ENCODE measurements at places on chromosomes 4 and X.

DNA sequence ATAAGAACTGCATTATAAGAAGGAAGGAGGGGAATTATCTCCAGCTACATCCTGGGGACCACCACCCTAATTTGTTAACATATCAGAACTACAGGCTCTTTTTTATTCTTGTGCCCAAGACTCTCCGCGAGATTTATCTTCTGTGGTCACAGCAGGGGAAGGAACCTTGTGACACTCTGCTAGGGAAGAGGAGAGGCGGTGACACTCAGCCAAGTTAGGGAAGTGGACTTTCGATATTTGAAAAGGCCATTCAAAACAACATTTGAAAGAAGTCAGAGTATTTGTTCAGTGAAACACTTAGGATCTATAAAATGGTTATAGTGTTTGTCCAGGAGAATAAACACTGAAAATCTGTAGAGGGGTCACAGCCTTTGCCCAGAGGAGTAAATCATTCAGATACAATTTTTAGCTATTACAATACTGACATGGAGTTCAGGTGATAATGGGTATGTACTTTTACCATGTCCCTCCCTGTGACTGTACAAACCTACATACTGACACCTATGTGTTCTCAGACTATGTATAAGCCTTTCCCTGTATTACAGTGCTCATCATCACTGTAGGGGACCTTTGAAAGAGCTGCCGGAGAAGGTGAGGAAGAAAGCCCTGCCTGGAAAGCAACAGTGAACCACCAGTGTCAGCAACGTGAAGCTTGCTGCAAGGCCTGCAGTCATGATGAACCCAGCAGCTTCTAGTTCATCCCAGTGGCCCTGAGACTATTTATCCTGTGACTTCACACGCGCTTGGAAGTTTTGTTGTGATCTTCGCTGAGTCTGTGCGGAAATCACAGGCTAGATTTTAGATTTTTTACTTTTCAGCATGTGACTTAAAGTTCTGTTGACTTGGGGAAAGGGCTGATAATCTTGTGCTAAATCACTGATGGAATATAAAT lies 8.5 kb upstream of the PTTG2 start:
- no peak for DNase-seq

DNA sequence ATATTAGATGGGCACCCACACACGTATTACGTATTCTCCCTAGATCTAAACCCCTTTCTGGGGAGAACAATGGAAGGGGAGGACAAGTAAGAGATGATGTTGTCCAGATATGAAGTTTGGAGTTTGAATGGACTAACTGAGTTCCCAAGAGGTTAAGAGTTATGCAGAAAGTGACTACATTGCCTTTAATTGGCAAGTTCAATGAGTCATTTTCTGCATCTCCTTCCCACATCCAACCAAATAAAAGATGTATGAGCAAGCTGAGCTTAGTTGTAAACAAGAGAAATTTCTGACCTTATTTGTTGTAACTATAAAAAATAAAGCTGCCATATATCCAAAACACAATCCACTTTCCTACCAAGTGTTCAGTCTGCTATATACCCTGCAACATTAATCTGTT lies 50.5 kb downstream of the TIGD2 start:
- no peak for DNase-seq

- DNase-seq, result no peak
Observed at GRCh38 chrX:150052226-150052625, 113.9 kb upstream of the EOLA2 start.

GRCh38 chrX:48165241-48165640 lies 31.4 kb downstream of the SSX5 start:
- DNase-seq, result no peak

GRCh38 chrX:30910124-30910860 lies 21.2 kb upstream of the TAB3 start:
- DNase-seq, result no peak

GRCh38 chr4:8552581-8553205 lies 27.5 kb upstream of the GPR78 start:
- DNase-seq, result no peak

DNA sequence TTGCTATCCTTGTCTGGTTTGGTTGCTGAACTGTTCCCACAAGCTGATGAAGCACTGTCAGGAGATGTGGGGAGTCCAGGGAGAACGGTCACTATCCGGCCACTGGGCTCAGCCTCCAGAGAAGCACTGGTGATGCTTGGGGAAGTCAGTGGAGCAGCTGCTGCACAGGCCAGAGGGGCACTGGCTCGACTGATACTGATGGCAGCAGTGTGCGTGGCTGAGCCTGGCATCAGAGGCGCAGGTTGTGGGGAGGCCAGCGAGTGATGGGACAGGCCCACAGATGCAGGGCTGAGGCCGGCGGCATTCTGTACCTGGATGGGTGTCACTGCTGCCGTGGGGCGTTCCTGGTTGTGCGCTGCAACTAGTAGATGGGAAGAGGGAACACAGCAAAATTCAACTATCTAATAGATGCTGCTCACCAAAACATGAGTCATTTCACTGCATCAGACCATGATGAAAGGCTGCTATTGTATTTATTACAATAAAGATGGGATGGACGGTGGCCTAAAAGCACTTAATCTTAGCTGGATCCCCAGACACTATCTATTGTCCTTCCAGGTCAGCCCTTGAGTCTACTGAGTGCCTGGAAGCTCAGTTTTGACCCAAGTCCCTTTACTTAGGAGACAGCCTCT lies 106.3 kb upstream of the CBR4 start:
- no peak for DNase-seq

DNA sequence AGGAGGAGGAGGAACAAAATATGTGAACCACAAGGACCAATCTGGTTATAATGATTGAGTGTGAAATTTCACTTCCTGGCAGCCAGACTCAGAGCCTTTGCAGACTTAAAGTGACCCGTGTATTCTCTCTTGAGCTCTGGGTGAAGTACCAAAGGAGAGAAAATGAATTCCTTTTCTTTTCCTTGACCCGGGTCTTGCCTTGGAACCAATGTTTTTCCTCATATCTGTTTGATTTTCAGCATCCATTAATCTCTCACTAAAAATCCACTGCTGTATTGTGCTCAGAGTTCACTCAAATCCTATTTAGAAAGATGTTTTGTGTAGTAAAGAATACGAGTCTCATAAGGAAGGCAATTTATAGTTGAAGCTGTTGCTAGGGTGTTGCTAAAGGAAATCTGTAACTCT lies 78.3 kb upstream of the C1QTNF7 start:
- no peak for DNase-seq

- DNase-seq, result no peak
Observed at GRCh38 chr4:101418466-101418865, 71.1 kb upstream of the PPP3CA start.

DNA sequence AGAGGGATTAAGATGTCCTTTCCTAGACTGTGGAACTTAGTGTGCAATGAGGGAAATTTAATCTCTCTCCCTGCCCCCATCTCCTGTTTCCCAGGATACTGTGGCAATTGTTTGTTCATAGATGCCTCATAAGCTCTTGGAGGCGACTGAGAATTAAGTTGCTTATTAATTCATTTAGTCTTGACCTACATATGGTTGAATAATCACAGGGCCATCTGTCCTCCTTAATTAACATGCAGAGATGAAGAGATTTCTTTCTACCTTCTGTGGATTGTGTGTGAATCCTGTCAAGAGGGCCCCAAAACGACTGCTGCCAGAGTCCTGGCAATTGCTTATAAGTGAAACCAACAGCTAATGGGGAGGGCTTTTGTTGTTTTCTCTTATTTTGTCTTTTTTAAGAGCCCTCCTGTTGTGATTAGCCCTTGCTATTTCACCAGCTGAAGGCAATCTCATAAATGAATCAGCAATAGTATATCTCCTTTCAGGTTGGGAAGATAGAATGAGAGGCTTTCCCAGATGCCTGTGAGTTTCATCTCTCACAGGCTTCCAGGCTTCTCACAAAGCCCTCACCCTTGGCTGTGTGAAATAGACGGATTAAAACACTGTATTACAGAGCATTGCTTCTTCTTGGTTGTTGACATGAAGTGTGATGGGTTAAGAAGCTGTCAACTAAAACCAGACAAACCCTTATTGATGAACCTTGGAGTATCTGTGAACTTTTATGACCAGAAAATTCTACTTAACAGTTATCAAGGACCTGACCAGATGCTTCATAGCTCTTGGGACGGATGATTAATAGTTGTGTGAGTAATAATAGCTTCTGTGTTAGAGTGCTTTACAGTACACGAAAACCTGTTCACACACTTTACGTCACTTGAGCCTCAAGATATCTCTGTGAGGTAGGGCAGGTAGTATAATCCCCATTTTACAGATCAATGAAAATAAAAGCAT lies 58.5 kb downstream of the PGRMC2 start:
- DNase-seq, result no peak

DNA sequence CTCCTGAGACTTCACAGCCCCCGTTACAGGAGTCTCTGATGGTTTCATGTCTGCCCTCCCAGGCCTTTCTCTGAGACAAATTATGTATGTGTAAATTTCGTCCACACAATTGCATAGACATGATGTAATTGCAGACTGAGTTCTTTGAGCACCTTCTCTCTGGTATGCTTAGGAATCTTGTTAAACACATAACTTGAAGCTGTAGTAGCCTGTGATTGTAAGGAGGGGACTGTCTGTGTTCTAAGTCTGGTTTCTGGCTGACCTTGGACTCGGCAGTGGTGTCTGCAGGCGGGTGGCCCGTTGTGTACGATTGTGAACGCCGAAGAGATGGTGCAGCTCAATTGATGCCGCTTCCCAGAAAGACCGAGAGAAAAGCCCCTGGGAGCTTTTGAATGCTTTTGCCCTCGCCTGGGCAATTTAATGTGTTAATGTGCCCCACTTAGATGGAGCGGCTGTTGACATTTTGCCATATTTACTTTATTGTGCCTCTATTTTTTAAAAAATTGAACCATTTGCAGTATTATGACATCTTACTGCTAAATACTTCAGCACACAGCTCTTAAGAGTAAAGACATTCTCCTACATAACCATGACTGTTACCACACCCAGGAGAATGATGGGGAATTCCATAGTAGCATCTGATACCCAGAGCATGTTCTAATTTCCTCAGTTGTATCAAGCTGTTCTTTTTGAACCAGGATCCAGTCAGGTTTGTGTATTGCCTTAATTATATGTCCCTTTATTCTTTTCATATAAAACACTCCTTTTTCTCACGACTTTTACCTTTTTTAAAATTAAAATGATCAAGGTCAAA lies 58.4 kb upstream of the TADA2B start:
- no peak for DNase-seq

- no peak for DNase-seq
Observed at GRCh38 chr4:8537041-8537461, 43.1 kb upstream of the GPR78 start.

DNA sequence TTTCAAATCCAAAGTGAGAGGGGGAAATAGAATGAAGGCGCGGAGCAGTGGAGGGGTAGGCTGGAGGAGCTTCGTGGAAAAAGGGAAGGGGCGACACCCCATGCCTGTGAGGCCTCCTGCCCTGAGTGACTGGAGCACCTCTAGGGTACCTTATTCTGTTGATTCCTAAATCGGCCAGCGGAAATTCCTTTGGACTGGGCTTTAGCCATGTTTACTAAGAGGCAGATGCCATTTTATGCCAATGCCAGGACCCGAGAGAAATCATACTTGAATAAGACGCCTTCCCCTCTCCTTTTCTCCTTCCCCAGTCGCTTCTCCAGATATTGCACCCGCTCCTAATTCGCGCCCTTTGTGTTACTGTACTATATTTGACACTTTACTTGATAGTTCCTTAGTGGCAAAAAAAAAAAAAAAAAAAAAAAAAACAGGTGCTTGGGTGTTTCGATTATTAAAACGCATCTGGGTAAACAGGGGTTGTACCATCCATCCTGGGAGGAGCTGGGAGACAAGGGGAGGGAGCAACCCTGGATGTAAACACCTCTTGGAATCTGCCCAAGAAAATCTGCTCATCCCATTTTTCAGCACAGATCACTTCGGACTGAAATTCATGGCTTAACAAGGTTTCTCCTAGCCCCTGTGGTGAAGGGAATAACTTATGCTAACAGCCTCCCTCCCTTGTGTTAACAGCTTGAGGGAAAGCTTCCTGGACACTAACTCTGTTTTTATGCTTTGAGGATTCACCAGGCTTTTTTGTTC lies 1.5 kb downstream of the BMP3 start:
- DNase-seq, result no peak

DNA sequence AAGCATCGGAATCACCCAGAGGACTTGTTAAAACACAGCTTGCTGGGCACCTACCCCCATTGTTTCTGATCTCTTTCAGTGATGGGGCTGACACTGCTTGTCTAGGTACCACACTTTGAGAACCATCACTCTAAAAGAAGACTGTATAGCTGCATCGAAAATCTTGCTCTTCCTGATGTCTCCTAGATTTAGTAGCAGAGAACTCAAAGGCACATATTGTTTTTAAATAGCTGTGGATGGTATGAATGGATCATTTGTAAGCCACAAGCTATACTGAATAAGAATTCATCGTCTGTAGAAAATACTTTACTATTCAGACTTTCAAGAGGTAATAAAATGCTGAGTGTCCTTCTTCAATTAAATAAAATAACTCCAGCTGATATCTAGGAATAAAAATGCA lies 405.4 kb downstream of the ANKRD50 start:
- DNase-seq, result no peak

- DNase-seq, result no peak
Observed at GRCh38 chr4:37383579-37384229, 139.2 kb downstream of the NWD2 start.

DNA sequence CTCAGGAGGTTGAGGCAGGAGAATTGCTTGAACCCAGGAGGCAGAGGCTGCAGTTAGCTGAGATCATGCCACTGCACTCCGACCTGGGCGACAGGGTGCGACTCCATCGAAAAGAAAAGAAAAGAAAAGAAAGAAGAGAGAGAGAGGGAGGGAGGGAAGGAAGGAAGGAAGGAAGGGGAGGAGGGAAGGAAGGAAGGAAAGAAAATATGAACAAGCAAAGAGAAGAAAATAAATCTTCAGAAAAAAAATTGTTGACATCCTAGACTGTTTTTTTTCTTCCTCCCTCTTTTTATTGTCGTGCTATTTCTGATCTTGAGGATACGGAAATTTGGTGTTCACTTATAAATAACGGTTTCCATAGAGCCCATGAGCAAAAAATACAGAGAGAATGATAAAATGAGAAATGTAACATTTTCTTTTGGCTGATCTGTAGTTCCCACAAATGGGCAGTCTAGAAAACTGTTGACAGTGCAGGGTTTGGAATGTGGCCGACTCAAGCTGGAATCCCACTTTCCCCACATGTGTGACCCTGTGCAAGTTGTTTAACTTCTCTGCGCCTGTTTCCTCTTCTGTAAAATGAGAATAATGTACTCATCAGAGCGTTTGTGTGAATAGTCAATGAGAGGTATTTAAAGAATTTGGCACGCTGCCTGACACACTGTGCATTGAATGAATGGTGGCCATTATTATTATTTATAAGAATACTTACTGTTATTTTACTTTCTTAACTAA lies 19.4 kb downstream of the SORBS2 start:
- DNase-seq, result no peak

GRCh38 chr4:27836523-27836922 lies 975.9 kb downstream of the STIM2 start:
- no peak for DNase-seq

Measured in stimulated activated CD8-positive, alpha-beta memory T cell treated with anti-CD3 and anti-CD28 coated beads, Interleukin-7, amount 100 ng/mL, for 24 hours (primary cell).